ENCODE measurements at places on chromosomes 2 and 18.

DNA sequence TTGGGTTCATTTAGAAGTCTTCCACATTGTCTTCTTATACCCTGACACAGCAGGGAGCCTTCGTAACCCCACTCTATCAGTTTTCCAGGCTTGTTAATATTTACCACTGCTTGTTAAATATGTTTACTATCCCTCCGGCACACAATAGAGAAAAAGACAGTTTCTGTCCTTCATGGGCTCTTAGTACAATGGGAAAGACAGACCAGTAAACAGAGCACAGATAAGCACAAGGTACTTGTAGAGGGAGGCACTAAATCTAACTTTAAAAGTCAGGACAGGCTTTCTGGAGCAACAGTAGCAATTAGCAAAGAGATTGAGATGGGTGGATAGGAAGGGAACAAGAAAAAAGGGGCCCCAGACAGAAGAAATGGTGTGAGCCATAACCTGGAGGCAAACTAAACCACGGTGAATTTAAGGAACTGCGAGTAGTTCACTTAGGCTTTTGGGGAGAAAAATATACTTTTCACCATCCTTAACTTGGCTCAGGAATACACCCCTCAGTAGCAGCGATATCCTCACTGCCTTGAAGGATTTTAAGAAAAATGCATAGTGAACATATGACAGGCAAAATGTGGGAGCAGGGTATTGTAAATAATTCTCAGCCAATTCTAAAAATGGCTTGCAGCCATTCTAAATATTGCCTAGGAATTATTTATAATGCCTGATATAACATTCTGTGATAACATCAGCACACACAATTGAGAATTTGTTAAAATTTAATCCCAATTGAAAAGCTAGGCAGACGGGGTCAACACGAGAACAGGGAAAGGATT is 383.7 kb downstream of the CDH2 start:
- no peak for DNase-seq

DNA sequence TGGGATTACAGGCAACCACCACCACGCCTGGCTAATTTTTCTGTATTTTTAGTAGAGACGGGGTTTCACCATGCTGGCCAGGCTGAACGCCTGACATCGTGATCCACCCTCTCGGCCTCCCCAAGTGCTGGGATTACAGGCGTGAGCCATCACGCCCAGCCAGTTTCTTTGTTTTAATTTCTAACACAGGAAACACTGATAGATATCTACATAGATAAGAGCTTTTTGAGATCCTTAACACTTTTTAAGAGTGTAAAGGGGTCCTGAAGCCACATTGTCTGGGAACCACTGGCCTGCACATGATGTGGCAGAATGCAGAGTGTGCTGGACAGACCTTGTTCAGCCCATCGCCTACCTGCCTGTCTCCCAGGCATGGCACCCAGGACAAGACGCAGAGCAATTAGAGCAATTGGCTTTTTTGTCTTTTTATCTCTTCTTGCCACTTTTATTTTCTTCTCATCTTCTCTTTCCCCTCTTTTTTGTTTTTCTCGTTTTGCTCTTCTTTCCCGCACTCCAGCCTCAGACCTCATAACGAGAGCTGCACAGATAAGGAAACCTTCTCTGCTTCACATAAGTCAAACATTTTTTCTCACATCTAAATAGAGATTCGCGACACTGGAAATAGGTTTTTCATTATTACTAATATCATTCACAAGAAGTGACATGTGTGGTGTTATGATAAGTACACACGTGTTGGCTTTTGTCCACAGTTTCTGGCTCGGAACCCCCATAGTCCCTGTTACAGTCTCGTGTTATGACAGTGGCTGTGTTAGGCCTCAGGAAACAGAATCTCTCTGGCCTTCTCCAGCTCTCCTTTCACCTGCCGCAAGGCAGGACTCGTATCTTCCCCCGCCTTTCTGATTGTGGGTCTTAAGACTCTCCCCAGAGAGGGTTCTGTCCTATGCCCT is 25.2 kb upstream of the GPR55 start:
- no peak for DNase-seq

DNA sequence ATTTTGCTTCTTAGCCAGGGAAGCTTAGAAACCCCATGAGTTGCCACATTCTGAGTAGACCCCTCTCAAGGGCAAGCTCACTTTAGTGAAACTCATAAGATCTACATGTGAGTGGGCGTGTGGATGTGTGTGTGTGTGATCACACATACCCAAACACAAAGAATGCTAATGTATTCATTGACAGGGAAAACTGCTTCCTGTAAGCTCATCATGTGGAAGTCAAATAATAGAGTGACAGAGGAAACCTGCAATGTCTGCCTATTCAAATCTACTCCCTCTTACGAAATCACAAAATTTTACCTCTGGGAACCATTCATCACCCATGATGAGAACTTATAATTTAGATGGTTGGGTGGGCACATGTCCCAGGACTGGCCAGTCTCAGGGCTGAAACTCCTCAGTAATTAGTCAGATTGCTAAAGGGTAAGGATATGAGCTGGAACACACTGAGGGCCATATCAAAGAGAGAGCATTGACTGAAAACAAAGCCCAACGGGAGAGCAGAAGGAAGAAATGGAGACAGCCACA is 94.5 kb upstream of the CCDC150 start:
- no peak for DNase-seq

DNA sequence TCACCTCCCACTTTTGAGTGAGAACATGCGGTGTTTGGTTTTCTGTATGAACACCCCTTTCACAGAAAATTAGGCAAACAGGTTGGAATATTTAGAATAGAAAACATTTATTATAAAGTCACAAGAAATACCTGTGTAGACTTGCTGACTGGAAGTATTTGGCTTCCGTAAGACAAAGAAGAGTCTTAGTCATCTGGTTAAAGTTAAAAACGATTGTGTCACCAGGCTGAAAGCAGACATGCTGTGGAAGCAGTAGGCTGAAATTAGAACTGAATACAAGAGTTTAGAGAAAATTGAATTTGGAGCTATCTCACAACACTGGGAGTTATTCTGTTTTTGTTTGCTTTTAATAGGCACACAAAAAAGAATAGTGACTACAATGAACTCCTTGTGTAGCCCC is 16.2 kb upstream of the CLASP1 start:
- DNase-seq: no peak

DNA sequence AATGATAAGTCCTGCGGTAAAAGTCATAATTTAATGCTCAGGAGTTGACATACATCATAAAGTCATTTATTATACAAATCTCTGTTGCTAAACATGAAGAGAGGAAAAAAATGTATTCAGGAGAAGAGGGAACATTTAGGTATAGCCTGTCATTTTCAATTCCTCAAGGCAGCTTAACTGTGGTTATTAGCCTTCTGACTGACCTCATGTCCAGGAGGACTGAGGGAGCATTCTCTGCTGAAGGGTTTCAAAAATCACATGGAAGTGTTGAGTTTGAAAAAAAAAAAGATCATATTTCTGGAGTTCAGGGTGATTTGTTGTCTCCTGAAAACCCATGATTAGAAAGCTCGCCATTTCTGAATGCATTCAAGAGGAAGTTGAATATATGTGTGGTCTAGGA is 1371.1 kb upstream of the LRRTM1 start:
- DNase-seq: no peak

- no peak for DNase-seq
Observed at GRCh38 chr2:85073033-85073432, 60.2 kb upstream of the TCF7L1 start.
